ENCODE measurements at places on chromosomes 16 and 17.
A peak's percentile ranks its signal among the peaks of the same experiment; 100 is the strongest.

DNA sequence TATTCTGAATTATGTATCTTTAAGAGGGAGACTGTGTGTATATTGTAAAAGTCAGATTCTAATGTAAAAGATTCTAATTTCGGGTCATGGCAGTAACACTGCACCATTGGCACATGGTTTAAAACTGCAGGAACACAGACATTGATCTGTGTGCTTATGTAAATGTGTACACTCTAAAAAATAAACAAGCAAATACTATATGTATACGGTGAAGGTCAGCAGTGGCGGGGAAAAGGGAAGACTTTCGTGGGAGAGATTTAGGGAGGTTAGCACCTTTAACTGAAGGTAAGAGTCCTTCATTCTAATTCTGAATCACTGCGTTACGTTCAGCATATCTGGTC lies 157.8 kb upstream of the FAM20A start:
- DNase-seq, result no peak

- no peak for DNase-seq
Observed at GRCh38 chr16:1093284-1094123, 2.5 kb downstream of the C1QTNF8 start.

GRCh38 chr16:85634747-85635544 lies 21.8 kb downstream of the GSE1 start:
- DNase-seq, result no peak

DNA sequence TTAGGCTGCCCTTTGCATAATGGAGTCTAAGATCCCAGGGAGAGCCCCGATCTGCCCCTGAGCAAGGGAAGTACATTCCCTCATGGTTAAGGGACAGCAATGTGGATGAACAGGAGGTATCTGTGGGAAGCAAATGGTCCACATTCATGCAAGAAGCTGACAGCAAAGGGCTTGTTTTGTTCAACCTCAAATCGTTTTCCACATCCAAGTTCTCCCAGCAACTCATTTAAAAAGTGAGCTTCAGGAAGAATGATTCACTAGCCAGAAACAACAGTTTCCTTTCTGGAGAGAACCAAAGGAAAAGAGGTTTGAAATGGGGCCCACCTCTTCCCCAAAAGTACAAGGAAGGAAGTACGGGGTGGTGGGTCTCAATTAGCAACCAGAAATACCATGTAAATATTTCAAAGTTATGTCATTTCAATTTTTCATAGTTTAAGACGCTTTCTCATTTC lies 9.4 kb downstream of the HSPB9 start:
- DNase-seq, result no peak

DNA sequence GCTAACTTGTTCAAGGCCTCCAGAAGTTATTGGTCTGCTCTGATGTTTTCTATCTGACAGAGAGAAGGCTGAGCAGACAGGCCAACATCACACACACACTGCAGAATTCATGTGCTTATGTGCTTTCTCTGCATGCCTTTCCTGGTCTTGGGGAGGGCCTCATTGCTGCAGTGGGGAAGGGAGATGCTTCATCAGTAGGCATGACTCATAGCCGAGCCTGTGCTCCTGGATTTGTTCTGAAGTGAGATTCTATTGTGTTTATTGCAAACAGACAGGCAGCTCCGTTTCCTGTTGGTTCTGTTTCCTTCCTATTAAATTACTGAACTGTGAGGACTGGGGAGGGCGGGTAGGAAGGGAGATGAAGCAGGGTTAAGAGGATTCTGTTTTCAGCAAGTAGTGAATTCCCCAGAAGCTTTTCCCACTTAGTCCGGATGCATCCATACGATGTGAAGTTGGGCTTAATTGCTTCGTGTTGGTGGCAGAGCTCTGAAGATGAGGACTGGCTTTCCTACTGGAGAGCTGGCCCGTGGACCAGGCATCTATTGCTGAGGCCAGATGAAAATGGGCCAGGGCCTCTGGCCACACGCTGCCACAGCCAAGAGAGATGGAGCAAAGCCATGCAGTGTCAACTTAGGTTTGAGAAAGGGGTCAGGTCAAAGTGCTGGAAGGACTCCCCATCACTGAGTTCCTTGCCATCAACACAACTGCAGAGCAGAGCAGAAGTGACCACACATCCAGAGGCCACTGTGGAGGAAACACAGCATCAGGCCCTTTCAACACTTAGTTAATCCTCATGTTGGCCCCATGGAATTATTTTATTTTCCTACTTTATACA lies 179.3 kb downstream of the UTP18 start:
- DNase-seq, result no peak

DNA sequence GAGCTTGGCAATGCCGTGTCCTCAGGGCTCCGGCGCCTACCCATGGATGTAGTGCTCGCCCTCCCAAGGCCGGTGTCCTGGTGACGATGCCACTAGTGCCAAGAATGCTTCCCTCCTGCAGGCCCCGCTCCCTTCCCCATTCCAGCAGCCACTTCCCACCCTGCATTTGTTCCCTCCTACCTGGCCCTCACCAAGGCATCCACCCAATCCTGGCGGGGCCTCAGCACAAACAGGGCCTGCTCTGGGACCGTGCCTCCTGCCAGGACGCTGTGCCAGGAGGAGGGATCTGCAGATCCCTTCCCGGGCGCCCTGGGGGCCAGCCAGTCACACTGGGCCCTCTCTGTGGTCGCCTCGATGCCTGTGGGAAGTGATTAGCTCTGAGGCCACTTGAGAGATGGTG lies 25.1 kb downstream of the ABR start:
- no peak for DNase-seq

DNA sequence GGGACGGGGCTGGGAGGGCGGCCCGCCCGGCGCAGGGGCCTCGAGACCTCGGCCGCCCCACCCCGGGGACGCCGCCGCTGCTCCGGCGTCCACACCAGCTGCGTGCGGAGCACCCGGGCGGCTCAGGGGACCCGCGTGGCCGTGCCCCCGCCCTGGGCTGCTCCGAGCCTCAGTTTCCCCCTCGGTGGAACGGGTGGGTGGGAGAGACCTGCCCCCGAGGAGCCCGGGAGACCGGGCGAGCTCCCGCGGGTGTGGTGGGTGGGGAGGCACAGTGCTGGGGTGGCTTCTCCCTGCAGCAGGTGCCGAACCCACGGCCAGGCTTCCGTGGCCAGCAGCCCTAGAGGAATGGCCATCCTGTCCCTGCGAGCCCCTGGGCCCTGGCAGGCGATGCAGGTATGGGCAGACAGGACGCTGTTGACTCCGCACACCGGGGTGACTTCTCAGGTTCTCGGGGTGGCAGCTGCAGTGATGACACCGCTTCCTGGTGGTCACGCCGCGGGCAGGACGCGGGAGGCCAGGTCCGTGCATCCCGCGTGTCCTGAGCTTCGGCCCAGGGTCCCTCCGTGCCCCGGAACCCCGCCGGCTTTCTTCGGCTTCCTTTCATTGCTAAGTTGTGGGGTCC lies 677 bp downstream of the DEF8 start:
- no peak for DNase-seq

- DNase-seq, result no peak
Observed at GRCh38 chr16:57265850-57266530, 18.5 kb downstream of the PLLP start.

- DNase-seq, result no peak
Observed at GRCh38 chr17:37506678-37507077, 17.0 kb downstream of the DUSP14 start.

DNA sequence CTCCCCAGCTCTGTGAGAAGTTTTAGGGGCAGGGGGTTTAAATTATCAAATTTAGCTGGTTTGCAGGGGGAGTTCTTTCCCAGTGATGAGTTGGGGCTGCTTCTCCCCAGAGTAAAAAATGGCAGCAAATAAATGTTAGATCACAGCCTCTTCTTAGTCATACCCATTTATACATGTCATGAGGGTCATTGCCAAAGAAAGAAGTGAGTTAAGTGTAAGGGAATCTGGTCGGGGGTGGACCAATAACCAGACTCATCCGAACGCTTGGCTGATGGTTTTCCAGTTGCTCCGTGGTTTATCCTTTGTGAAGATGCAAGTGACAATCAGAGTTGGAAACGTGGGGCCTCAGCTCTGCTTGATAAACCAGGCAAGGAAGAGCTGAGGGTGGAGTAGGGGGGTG lies 87.1 kb downstream of the PLXDC1 start:
- no peak for DNase-seq

DNA sequence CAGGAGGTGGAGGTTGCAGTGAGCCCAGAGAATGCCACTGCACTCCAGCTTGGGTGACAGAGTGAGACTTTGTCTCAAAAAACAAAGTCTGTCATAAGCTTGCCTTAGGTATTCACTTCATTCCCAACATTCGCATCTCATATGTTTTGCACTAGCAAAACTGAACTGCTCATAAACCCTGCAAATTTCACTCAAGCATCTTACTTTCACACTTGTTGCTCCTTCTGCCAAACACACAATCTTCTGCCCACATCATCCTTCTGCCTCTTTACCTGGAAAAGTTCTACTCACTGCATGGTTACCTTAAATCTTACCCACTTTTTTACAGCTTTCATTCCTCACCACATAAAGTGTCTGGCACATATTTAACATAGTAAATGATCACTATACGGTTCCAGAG lies 152.5 kb downstream of the USP22 start:
- no peak for DNase-seq

DNA sequence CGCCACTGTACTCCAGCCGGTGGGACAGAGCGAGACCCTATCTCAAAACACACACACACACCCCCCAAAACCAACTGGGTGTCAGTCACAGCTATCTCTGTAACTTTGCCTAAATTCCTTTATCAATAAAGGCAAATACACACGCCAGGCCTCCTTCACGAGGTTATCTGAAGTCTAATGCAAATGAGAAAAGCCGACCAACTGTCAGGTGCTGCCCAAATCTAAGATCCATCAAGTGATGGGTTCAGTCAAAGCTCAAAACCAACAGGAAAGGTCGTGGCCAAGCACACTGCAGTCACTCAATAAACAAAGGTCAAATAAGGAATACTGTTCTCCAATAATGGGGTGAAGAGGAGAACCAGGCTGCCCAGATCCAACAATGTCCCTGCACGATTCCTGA lies 1.1 kb downstream of the ANKFY1 start:
- DNase-seq, result no peak

DNA sequence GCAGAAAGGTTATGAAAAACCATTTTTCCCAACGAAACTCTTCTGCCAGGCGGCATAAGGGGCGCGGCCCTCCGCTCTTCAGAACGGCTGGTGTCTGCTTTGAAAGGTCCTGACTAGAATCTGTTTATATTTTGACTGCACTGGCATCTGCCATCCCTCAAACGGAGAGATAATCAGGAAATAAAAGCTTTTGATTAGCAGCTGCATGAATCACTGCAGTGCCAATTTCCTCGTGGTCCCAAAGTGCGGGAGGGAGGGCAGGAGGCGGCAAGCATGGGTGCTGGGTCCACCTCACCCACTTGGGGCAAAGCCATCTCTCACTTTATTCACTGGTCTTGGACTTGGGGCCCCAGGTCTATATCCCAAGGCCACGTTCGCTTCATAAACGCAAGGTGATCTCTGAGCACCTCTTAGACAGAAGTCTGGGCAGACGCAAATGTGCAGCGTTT lies 49.7 kb downstream of the TBC1D16 start:
- DNase-seq, result no peak

DNA sequence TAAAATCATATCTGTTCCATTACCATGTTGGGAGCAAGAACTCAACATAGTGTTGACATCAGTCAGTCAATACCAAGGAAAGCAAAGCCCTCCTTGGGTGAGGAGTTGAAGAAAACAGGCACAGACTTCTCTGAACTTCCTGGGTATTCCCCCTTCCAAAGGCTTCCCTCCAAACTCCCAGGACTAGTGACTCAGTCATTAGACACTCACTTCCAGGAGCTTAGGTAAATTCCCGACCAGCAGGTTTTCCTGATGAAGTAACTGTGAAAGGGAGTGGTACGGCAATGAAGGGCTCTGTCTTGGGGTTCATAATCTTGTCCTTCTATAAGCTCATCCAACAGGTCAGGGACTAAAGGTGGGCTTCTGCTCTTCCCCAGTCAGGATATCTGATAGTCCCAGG lies 293.8 kb upstream of the AXIN2 start:
- DNase-seq, result no peak

DNA sequence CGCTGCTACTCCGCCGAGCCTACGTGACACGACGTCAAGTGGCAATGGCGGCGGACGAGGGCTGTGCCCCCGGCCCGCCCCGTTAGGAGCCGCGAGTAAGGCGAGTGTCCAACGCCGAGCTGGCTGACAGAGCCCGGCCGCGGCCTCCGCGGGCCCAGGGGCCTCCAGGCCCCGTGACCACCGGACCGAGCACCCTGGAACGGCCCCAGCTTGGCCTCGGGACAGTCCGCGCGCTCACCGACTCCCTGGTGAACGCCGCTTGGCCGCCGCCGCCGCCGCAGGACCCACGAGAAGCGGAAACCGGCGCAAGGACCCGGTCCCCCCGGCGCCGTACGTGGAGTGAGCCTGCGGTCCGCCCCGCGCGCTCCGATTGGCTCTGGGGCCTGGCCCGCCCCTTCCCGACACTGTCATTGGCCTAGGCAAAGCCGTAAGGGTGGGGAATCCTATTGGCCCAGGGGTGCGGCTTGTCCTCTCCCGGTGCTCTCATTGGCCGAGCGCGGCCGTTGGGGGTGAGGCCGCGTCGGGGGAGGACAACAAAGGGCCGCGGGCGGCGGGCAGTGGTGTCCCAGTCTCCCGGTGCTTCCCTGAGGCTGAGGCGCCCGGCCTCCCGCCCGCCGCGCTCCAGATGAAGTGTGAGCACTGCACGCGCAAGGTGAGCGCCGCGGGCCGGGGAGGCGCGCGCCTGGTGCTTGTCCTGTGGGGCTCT lies at the start of gene NARF:
NARF (plus strand) TSS at position 563 of the 706 bp plus-strand sequence; CDS start at position 626, 63 bp downstream.
- peak; percentile 99 for DNase-seq

- no peak for DNase-seq
Observed at GRCh38 chr17:64355536-64356303, 34.9 kb downstream of the PECAM1 start.

DNA sequence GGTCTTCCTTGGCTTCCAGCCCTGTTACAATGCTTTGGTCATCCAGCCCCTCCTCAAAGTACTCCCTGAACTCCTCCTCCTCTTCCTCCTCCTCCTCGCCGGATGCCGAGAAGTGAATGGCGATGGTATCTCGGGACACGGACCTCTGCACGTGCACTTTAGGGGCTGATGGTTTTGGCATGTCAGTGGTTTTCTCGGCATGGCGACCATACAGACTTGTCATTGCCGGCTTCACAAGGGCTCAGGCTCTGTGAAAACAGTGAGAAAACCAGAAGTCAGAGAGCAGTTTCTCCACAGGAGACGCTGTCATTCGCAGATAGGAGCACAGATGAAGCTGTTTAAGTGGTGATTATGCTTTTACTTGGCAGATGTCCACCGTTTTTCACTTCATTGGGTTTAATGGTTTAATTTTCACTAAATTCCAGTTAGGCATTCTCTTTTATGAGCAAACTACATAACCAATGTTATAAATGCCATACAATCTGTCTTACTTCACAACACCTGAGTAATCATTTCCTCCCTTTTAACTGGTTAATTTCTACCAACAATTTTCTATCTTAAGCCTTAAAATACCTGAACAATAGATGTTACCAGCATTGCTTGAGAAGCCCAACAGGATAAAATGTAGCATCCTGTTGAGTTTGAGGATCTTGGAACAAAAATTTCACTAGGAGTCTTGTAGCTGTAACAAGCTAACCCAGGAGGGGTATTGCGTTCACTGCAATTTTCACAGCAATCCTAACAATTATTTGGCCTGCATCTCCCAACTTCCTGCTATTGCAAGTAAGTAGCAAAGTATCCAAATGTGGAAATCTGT lies 48.9 kb downstream of the TEX2 start:
- no peak for DNase-seq

GRCh38 chr16:89056592-89056991 lies 37.1 kb upstream of the ACSF3 start:
- DNase-seq, result no peak

GRCh38 chr16:31077592-31078396 lies 3.6 kb downstream of the ZNF646 start:
- DNase-seq, result no peak

Data from right hindlimb (tissue), 1 donor.